Dermis blood vessel endothelial cell (primary cell): ENCODE measurements at places on chromosomes 7 and 10. TPM values are rescaled to one million over a fixed set of nuclear protein-coding genes. Genes with fewer than 3 reads are reported as not detected.

CXCL12 gene
- total RNA-seq, result 2.9 and 5.1 TPM in 2 replicates

BEND7 gene
- 14.2 and 15.3 TPM in 2 replicates for total RNA-seq

CYP26C1 gene
- 1.9 and 5.4 TPM in 2 replicates for total RNA-seq

IFIT1B gene
- total RNA-seq, result not detected in 2 replicates

FZD1 gene
- 3.6 and 6.0 TPM in 2 replicates for total RNA-seq

HIP1 gene
- total RNA-seq, result 60.2 and 79.1 TPM in 2 replicates

LLCFC1 gene
- total RNA-seq, result not detected in 2 replicates

HMX3 gene
- not detected in 2 replicates for total RNA-seq

MYH16 gene
- 0.19 TPM in 1 of 2 replicates, not detected in the other for total RNA-seq

HOXA7 gene
- 1.4 and 2.9 TPM in 2 replicates for total RNA-seq

OR6B1 gene
- not detected in 2 replicates for total RNA-seq

ATP5MK gene
- 152 and 350 TPM in 2 replicates for total RNA-seq

ODAD2 gene
- 0.85 and 3.8 TPM in 2 replicates for total RNA-seq

ENTPD1 gene
- 32.2 and 54.4 TPM in 2 replicates for total RNA-seq

ZNF32 gene
- total RNA-seq, result 14.1 and 34.4 TPM in 2 replicates

ATOH7 gene
- not detected in 2 replicates for total RNA-seq

PAPOLB gene
- total RNA-seq, result 0.23 and 0.34 TPM in 2 replicates

SPDYE2 gene
- not detected in 2 replicates for total RNA-seq

PANK1 gene
- total RNA-seq, result 5.4 and 6.0 TPM in 2 replicates

UTF1 gene
- not detected in 2 replicates for total RNA-seq

WASHC2C gene
- total RNA-seq, result 31.3 and 57.6 TPM in 2 replicates

RBP3 gene
- total RNA-seq, result not detected in 2 replicates

FBXL13 gene
- total RNA-seq, result 0.60 and 0.85 TPM in 2 replicates

SAMD9 gene
- total RNA-seq, result 20.4 and 24.4 TPM in 2 replicates

CYP3A4 gene
- total RNA-seq, result not detected in 2 replicates

TRIL gene
- total RNA-seq, result 24.7 and 27.5 TPM in 2 replicates

AKR1C4 gene
- not detected in 2 replicates for total RNA-seq

HHEX gene
- 56.7 and 66.9 TPM in 2 replicates for total RNA-seq

PPP1R9A gene
- 16.2 and 19.2 TPM in 2 replicates for total RNA-seq

CALU gene
- total RNA-seq, result 421 and 506 TPM in 2 replicates

TMEM273 gene
- total RNA-seq, result 16.2 and 49.9 TPM in 2 replicates

PTPRZ1 gene
- total RNA-seq, result under 0.01 TPM in 2 replicates

PTPN12 gene
- 56.3 and 88.0 TPM in 2 replicates for total RNA-seq

MYL10 gene
- total RNA-seq, result not detected in 2 replicates

EIF5AL1 gene
- total RNA-seq, result 0.51 TPM in 2 replicates

PON3 gene
- total RNA-seq, result 0.85 and 0.93 TPM in 2 replicates

IMPDH1 gene
- 59.6 and 107 TPM in 2 replicates for total RNA-seq

FAM24B gene
- 2.2 and 5.1 TPM in 2 replicates for total RNA-seq

OR2A1 gene
- not detected in 2 replicates for total RNA-seq

RSU1 gene
- 63.3 and 83.7 TPM in 2 replicates for total RNA-seq

SORCS1 gene
- not detected in 2 replicates for total RNA-seq

GDF2 gene
- not detected in 2 replicates for total RNA-seq

NUDT13 gene
- total RNA-seq, result 1.0 and 2.1 TPM in 2 replicates

LRMDA gene
- 7.6 and 27.4 TPM in 2 replicates for total RNA-seq

BUD31 gene
- 76.4 and 86.7 TPM in 2 replicates for total RNA-seq

ATAD1 gene
- 34.9 and 38.3 TPM in 2 replicates for total RNA-seq

TMEM236 gene
- total RNA-seq, result 0.17 and 1.3 TPM in 2 replicates

LRRC61 gene
- 5.4 and 18.0 TPM in 2 replicates for total RNA-seq

CLRN3 gene
- 0.19 TPM in 1 of 2 replicates, not detected in the other for total RNA-seq

KLF14 gene
- total RNA-seq, result under 0.01 TPM in 1 of 2 replicates, not detected in the other

HOXA13 gene
- under 0.01 TPM in 1 of 2 replicates, not detected in the other for total RNA-seq
